HCEC 1CT (cell line): ENCODE measurements at places on chromosomes 7 and 10.

DNA sequence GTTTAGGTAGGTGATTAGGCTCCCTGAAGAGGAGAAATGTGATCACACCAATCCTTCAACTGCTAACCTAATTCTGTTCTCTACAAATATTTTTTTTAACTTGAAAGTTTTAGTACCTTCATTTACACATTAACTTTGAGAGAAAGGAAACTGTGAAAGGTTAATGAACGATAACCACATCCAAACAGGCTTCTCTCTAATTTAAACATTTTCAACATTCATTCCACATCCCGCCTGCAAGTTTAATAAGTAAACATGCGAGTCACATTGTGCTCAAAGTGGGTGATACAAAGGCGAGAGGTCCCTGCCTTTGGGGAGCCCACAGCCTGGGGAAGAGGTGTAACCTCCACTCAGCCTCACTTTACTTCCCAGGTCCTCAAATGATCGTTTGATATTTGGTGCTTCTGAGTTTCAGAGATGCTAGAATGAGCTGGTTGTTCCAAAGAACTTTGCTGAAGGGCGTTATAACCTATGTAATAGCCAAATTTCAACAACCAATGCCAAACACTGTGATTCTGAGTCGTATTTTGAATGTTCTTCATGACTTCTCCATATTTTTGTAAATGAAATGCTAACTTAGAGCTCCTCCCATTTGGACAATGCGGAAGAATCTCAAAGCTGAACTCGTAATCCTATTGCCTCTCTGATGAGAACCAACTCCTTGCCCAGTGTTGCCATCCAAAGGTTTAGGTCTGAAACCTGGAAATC is 47.5 kb downstream of the DENND2A start:
- DNase-seq = no peak

DNA sequence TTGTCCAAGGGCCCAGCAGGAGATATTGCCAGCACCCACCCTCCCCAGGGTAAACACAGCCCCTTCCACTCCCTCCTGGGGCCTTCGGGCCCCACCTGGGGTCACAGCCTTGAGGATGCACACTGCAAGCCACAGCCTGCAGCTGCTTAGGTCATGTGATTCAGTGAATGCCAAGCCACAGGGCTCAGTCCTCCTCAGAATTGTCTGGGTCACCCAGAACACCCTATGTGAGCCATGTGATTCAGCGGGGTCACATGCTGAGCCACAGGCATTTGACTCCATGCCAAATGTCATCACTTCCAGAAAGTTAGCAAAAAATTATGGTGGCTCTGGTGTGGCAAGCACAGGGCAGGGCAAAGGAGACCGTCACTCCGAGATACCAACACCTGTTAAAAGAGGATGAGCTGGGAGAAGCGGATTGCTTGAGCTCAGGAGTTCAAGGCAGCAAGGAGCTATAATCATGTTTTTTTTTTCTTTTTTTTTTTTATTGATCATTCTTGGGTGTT is 17.2 kb upstream of the PSAP start:
- DNase-seq = peak; percentile 83

DNA sequence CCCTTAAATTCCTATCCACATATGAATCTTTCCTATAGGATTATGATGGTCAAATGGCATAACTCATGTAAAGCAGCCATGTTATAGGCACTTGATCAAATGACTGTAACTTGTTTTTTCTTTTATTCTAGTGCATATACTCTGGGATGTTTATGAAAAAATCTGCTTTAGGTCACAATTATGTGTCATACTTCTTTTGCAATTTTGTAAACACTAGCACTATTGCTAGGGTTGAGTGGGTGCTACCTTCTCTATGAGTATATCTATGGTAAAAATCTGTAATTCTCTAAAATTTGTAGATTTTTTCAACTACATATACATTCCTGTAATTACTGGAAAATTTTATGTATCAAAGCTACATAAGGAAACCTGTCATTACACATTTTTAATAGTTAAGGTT is 50.0 kb downstream of the HGF start:
- peak; percentile 34 for DNase-seq

DNA sequence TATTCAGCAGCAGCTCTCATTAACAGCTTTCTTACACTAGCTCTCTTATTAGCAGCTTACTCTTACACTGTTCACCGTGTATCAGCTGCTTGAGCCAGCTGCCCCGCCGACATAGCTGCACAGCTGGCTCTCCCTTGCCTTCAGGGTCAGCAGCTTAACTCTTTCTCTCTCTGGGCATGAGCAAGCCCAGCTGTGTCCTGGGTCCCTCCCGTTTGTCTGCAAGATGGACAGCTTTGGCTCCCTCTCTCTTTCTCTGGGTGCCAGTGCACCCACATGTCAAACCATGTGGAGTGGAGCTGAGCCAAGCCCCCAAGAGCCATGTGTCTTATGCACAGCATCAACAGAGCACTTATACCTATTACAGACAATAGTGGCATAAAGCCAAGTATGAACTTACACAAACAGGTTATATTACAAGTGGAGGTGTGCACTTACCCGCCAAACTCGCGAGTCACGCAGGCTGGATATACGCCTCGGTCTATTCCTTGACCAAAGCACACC is 35.7 kb upstream of the MTPAP start:
- DNase-seq = peak; percentile 72

DNA sequence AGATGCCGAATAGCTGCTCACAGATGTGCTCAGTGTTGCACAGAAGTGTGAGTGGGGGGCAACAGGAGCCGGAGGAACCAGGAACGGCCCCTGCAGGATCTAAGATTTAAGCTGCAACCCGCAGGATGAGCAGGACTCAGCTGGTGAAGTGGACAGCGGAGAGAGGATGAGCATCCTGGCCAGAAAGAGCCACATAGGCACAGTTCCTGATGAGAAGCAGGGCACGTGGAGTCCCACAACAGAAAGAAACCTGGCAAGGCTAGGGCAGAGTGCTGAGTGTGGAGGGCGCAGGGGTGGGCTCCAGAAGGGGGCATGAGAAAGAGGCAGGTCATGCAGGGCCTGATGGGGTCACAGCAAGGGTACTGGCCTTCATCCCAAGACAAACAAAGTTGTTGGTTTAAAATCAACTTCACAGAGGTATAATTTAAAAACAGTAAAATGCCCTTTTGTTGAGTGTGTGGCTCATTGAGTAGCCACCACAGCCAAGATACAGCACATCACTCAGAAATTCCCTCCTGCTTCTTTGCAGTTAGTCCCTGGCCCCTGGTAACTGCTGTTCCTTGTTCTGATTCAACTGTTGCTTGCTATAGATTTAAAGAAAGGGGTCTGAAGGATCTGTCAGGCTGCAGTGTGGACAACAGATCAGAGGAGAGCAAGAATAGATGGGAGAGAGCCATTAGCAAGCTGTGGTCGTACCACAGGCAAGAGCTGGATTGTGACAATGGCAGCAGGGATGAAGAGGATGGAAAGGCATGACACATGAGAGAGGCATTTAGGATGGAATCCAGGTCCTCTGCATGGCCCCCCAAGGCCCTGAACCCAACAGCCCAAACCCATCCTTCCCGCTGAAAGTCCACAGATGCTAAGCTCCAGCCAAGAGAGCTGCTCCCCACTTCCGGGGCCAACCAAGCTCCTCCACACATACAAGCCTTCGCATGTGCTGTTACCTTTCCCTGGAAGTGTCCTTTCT is 53.1 kb upstream of the OSBPL3 start:
- DNase-seq = no peak

DNA sequence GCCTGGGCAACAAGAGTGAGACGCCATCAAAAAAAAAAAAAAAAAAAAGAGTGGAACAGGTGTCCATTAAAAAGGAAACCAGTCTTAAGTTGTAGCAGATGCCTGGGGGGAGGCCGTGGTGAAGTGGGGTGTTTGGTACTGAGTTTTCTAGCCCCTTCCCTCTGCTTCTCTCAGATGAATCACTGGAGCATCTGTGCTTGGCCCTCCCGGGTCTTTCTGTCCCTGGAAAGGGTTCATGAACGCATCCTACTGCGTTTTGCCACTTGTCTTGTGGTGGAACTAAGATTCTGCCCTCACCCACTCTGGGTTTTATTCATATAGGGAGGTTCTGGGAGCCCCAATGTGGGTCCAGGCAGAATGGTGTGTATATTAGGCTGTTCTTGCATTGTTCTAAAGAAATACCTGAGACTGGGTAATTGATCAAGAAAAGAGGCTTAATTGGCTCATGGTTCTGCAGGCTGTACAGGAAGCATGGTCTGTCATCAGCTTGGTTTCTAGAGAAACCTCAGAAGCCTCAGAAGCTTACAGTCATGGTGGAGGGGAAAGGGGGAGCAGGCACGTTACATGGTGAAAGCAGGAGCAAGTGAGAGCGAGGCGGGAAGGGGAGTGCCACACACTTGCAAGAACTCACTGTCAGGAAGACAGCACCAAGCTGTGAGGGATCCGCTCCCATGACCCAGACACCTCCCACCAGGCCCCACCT is 63.5 kb downstream of the CAMK1D start:
- no peak for DNase-seq

- DNase-seq = no peak
Observed at GRCh38 chr10:123427165-123427786, 238.9 kb upstream of the GPR26 start.

DNA sequence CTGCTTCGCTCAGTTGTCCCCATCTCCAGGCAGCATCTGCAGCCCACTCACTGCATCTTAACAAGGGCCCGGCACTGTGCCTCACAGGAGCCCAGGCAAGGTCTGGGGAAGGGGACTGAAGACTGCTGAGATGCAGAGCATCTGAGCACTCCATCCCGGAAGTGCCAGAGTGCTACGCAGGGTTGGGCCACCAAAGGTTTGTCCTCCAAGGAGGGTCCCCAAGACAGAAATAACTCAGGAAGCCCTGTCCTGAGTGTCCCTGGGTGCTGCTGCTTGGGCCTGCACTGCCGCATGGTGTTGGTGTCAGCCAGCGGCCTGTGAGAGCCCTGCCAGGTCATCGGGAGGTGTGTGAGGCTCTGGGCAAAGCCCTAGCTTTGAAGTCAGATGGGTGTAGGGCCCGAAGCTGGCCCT is 288.2 kb upstream of the ZMIZ1 start:
- DNase-seq = no peak

DNA sequence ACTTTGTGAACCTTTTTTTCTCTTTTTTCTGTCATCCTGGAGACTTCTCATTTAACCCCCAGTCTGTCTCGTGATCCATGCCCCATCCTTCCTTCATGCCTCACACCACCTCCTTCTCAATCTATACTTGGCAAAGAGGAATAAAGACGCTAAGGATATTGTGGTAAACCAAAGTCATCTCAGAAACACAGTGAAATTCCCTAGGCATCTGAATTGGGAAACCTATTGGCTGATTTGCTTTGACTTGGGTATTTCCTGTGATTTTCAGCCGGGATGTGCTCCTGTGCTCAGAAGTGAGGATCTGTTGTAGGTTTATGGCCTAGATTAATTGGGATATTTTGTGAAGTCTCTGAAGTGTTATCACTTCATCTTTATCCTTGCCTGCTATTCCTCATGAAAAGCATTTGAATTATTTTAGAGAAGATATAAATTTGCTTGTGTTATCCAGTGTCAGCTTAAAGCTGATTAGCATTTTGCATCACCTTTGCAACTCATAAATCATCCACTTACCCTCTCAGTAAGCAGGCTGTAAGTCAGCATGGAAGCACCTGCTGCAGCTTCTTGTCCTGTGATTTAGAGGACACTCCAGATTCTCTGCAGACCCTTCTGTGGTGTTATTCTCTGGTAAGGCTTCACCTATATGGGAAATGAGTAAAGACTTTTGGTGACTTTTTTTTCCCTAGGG is 138.0 kb downstream of the AUTS2 start:
- no peak for DNase-seq

GRCh38 chr10:102645388-102645740 is 1.1 kb downstream of the TRIM8 start:
- peak; percentile 73 for DNase-seq

GRCh38 chr7:141975806-141976523 is 2.4 kb upstream of the TAS2R38 start:
- DNase-seq = peak; percentile 37

GRCh38 chr10:1333981-1334380 is 277.8 kb downstream of the WDR37 start:
- no peak for DNase-seq

- no peak for DNase-seq
Observed at GRCh38 chr10:102545997-102546396, 42.2 kb downstream of the SUFU start.

- peak; percentile 60 for DNase-seq
Observed at GRCh38 chr10:62027841-62028501, 126.5 kb downstream of the ARID5B start.

- DNase-seq = peak; percentile 45
Observed at GRCh38 chr7:158782761-158783401, 46.4 kb downstream of the ESYT2 start.

GRCh38 chr7:82105463-82105862 is 335.6 kb upstream of the HGF start:
- DNase-seq = peak; percentile 90

- DNase-seq = no peak
Observed at GRCh38 chr10:97031459-97031858, 154.3 kb downstream of the SLIT1 start.

DNA sequence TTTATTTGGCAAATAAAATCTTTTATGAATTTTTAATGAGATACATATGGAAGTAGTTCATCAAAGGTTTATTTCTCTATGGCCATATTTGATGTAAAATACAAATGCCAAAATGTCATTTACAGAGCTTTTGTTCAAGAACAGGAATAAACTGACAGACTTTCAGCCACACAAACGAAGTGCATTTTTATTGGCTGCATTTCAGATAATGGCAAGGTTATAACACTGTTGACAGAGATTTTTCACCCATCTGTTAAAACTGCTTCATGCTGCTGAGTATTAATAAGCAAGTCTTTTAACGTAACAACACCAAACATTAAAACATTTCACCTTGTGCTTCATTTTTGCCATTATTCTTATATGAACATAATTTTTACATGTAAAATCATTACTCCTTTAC is 254.4 kb downstream of the ANKRD7 start:
- no peak for DNase-seq

DNA sequence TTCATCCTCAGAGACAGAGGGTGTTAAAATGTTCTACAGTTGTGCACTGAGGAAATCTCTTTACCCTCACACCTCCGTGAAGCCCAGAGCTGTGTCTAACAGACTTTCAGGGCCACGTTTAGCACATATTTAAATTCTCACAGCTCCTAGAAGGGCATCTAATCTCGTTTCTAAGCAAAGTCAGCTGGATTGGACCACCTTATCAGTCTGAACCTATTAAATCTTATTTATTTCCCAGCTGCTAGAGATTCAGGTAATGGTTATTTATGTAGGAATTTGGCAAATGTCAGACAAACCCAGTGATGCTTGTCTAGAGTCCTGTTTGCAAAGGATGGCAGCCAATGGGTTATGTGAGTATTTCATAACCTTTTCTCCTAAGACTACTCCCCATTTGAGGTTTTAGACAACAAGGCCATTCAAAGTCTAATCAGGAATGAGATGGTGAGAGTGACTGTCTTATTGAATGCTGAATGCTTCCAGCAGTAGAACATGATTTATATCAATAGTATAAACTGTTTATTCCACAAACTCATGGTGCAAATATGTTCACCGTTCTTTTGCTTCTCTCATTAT is 54.8 kb upstream of the EXOC4 start:
- DNase-seq = no peak

GRCh38 chr10:97889461-97890265 is 40.0 kb downstream of the GOLGA7B start:
- DNase-seq = no peak

GRCh38 chr10:33952692-33953360 is 618.4 kb upstream of the NRP1 start:
- DNase-seq = peak; percentile 54

- DNase-seq = no peak
Observed at GRCh38 chr7:68015978-68016532, 1019.4 kb downstream of the TYW1 start.

GRCh38 chr7:107274506-107274905 is 105.7 kb downstream of the HBP1 start:
- DNase-seq = no peak

- no peak for DNase-seq
Observed at GRCh38 chr7:31683445-31684225, 3.4 kb upstream of the PPP1R17 start.

GRCh38 chr10:117590101-117590875 is 47.7 kb downstream of the EMX2 start:
- DNase-seq = no peak
